ENCODE measurements at places on chromosomes 11 and 22.

DNA sequence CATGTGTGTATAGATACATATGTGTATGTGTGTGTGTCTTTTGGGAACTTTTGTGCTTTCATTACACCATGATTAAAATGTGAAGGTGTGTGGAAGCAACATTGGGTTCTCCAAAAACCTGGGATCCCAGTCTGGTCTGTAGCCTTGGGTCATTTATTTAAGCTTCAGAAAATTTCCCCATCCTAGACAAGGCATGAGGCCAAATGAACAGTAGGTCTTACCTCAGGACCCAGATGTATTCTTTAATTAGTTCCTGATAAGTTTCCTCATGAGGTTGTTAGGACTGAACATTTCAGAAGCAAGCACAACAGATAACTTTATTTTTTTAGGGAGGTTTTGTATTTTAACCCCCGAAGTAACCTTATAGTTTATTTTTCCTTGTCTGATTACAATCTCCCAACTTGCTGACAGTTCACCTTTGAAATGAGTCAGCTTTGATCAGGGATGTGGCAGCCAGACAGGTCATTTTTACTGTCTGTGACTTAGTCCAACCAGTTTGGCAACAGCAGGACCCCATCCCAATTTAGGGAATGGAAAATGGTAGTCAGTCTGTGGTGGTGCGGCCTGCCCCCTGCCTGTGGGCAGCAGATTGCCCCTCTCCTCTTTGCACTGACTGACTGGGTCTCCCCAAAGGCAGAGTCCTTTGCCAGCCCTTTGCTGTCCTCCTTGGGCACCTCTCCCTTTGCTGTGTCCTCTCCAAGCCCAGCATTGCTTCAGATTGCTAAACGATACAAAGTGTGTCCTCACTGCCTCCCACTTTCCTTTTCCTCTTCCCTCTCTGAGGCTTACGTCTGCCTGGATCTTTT, 88.3 kb downstream of the NAV2 start:
- DNase-seq = no peak

DNA sequence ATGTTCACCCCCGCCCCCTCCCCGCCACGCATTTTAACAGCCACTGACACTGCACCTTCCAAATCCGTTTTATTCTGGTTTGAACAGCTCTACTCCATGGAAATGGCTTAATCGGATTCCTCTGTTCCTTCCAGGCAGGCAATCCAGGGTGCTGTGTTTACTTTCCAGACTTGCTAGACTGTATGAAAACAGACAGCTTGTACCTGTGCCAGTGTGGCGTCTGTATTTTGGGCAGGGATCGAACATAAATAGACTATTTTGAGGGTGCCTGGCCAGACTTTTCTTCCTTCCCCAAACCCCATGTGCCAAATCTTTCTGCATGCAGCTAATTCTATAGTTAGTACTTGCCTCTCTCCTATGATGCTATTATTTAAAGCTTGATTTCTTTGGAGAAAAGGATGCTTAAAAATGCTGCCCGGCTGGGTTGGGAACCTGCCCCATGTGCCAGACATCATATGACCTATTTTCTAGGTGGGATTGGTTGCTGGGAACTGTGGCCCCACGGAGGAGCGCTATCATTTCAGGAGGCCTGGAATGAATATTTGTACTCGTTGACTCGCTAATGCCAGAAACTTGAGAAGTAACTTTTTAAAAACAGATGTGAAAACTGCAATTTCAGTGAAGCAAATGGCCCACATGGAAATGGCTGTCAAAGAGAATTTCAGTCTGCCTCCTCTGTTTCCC, 814.8 kb downstream of the BRD1 start:
- DNase-seq = no peak

- peak; percentile 60 for DNase-seq
Measured at GRCh38 chr11:11620173-11620920, 1.5 kb downstream of the GALNT18 start.

DNA sequence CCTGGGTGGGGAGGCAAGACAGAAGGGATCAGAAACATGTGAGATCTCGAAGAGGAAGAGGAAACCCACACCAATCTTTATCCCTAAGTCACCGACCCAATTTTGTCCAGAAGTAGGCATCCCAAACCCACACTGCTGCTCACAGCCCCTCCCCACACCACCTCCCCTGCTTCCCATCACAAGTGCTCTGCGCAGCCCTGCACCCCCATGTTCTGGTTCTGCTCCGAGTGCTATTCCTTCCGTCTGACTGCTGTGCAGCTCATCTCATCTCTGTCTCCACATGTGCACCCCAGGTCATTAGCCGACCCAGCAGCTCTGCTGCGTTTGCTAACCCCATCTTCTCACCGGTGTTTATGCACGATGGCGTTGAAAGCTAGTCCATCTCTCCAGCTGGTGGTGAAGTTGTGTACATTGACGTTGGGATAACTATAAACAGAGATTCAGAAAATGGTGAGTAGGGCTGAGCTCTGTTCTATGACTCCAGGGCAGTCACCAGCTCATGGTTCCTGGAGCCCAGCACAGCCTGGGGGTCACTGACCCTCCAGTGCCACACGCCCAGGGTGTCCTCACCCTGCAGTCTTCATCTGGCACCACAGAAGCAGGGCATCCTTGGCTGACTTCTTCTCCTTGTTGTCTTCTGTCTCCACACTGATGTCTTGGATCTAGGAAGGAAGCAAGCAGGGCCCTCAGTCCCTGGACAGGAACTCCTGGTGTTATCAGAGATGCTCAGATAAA, 15.1 kb downstream of the SPTBN2 start:
- DNase-seq = no peak

- DNase-seq = peak; percentile 61
Measured at GRCh38 chr11:64868904-64869570, 9.4 kb downstream of the EHD1 start.

- no peak for DNase-seq
Measured at GRCh38 chr11:102946237-102946636, 9.3 kb downstream of the MMP13 start.

- DNase-seq = no peak
Measured at GRCh38 chr22:28091486-28091885, 172.4 kb upstream of the PITPNB start.

- DNase-seq = no peak
Measured at GRCh38 chr11:64571410-64572091, 19.5 kb upstream of the SLC22A12 start.

- no peak for DNase-seq
Measured at GRCh38 chr11:69669486-69669885, 5.7 kb downstream of the LTO1 start.

- no peak for DNase-seq
Measured at GRCh38 chr11:86511086-86511551, 136.4 kb downstream of the CCDC81 start.

DNA sequence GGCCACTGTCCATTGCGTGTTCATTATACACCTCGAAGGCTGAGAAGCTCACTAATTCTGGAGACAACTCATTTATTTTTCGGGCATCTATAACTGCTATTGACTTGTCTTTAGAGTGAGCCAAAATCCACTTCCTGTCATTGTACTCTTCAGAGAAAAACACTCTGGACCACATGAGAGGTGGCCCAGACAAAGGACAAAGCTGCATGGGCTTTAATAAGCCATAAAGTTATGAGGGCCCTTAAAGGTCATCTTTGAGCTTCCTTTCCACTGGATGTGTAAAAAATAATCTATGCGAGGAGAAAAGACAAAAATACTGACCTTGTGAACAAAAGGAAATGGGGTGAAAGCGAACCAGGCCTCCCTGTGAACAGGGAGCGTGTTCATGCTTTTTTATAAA, 63.5 kb upstream of the ZC3H12C start:
- no peak for DNase-seq

DNA sequence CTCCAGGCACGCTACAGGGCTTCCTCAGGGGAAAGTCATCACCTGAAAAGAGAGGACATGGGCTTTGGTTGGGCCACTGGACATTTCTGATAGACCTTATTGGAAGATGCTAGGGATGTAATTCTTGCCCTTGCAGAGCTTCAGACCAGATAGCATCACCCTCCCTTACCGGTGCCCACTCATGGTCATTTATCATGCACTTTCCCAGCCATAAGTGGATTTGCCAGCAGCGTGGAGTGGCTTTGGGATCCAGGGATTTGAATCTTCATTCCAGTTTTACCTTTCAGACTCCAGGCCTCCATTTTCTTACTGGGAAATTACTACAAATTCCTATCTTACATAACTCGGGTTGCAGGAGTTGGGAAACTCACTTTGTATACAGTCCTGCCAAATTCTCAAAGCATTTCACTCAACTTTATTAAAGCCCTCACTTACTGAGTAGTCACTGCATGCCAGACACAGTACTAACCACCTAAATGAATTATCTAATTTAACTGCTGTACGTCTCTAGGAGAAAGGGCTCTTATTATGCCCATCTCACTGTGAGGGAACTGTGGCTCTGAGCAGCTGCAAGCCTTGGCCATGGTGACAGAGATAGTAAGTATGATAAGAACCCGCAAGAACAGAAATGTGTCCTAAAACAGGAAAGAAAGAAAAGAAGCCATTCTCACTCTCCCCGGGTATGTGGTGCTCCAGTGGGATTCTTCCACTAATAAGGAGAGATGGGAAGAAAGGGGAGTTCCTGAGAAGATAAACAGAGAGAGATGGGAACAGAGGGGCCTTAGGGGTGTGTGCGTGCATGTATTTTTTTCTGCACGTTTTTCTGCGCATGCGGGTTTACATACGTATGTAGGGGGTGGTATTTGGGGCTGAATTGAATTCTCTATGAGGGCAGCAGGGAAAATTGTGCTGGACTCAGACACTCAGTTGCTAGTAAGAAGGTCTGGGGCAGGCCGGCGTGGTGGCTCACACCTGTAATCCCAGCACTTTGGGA, 9.7 kb downstream of the CHRM1 start:
- no peak for DNase-seq

- no peak for DNase-seq
Measured at GRCh38 chr11:118572981-118573550, 857 bp downstream of the ARCN1 start.

GRCh38 chr11:9029422-9029821, 25.6 kb upstream of the NRIP3 start:
- DNase-seq = no peak

DNA sequence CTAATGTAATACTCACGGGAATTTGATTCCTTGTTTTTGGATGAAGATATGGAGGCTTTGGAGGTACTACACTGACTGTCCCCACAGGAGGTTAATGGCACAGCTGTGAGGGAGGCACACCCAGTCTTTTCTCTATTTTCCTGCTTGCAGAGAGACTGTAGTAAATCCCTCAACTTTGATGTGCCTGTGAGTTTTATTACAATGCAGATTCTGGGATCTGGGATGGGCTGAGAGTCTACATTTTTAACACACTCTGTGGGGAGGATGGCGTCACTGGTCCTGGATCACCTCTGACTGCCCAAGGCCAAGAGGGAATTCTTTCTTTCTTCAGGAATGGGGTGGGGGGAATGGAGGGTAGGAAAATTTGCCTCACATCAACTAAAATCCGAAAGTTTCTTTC, 80.2 kb upstream of the NTM start:
- no peak for DNase-seq

DNA sequence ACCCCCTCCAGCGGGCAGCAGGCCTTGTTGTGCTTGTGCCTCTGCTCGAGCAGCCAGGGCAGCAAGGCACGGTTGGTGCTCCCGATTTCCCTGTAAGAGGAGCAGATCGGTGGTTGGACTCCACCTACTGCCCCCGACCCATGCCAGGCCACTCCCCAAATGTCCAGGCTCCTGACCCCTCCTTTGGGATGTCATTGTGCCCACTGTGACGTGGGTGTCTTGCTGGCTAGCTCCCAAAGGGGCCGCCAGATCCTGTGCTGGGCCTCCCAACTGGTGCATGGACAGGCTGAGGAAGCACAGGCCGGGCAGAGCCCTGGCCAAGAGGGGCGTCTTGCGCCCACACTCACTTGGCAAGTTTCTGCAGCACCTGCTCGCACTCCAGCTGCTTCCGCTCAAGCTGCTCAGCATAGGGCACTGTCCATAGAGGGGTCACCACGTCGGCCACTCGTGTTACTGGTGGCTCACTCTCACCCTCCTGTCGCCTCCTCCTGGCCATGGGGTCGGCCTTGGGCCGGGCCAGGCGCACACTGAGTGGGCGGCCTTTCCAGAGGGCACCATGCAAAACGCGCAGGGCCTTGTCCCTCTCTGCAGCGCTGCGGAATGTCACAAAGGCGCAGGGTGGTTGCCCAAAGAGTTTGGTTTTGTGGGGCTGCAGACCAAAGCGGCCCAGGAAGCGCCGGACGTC, at the start of gene RANBP1:
Gene RANBP1 (plus strand): TSS at position 414 of the 685 bp plus-strand sequence. CDS start 81 bp downstream, at position 495.
- no peak for DNase-seq

GRCh38 chr11:8717876-8718753, 35.5 kb downstream of the RPL27A start:
- DNase-seq = peak; percentile 14

GRCh38 chr22:49715450-49715849, 112.2 kb downstream of the BRD1 start:
- no peak for DNase-seq

GRCh38 chr11:126318574-126319373, 14.9 kb downstream of the DCPS start:
- DNase-seq = no peak

GRCh38 chr11:29334776-29335130, 682.1 kb downstream of the KCNA4 start:
- no peak for DNase-seq

GRCh38 chr11:10309163-10310093, 4.6 kb downstream of the ADM start:
- DNase-seq = no peak

DNA sequence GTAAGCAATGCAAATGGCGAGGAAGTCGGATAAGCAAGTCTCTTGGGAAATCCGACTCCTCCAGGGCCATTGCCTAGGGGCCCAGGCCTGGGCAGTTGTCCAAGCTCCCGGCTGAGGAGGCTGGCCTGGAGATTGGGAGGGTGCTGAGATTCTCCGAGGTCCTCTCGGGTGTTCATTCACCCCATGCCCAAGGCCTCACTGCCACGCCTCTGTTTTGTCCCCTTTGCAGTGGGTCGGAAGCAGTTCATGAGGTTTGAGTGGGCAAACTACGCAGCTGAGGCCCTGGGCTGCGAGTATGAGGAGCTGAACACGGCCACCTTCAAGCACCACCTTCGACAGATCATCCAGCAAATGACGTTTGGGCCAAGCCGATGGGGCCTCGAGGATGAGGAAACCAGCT, 81.3 kb downstream of the MYO18B start:
- no peak for DNase-seq

- no peak for DNase-seq
Measured at GRCh38 chr11:14388352-14388751, 29.4 kb upstream of the RRAS2 start.

- DNase-seq = no peak
Measured at GRCh38 chr11:82462608-82463242, 270.9 kb downstream of the FAM181B start.

- DNase-seq = no peak
Measured at GRCh38 chr11:123045101-123045500, 16.8 kb downstream of the HSPA8 start.

DNA sequence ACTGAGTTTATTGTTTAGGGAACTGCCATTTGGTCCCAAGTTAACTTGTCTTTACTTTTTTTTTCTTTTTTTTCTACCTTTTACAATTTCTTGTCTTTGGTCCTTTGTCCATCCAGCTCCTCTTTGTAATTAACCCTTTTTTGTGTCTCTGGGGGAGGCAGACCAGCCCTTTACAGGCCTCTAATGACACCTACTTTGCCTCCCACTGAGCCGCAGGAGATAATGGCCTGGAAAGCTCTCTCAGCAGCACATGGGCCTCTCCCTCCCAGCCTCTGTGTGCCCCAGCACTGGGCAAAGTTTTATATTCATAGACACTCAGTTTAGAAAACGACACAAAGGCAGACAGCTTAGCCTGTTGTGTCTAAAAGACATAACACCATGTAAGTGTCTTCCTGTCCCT, 480.4 kb downstream of the SOX6 start:
- DNase-seq = no peak

All from GM06990 (cell line).